AG04449 (cell line): ENCODE measurements at places on chromosomes 12 and 14.

GRCh38 chr12:91126516-91126915, 15.2 kb upstream of the LUM start:
- DNase-seq: no peak

DNA sequence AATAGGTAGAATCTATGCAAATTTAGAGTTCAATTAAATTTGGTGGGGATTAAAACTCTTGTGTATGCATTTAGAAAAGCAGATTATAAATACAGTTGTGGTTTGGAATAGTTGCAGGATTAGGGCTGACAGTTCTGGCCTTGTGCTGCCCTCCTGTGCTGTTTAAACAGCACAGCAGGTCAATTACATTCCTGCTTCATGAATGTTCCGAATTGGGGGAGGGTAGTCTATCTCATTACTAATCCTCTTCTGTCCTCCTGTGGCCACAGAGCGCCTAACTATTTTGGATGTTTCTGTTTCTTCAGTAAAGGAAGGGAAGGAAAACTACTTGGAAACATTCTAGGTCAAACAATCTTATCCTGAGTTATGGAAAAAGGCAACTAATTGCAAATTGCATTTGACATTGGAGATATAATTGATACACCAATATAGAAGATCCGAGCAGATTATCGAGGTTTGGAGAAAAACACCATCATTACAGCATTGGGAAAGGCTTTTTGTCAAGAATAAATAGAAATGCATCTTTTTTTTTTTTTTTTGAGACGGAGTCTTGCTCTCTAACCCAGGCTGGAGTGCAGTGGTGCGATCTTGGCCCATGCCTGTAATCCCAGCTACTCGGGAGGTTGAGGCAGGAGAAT, 8.7 kb upstream of the GPR19 start:
- peak; percentile 86 for DNase-seq

GRCh38 chr12:120833849-120834248, 70.3 kb downstream of the SPPL3 start:
- no peak for DNase-seq

GRCh38 chr12:47312808-47313426, 233.2 kb upstream of the AMIGO2 start:
- no peak for DNase-seq

GRCh38 chr12:4449851-4450221, 4.2 kb upstream of the FGF6 start:
- no peak for DNase-seq

DNA sequence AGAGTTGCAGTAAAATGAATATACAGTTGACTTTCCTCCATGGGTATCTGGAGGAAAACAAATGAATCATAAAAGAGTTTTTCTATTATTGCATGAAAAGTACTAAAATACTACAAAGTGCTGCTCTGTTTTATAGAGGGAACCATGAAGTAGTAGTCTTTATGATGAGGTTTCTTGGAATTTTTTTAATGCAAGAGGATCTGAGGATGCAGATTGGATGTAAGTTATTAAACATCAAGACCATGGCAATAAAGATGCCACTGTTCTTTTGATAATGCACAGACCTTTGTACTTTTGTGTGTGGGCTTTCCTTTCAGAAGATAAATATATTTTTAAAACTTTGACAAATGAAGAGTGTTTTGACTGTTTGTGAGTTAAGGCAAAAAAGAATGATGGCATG, 87.5 kb downstream of the DACT1 start:
- no peak for DNase-seq

GRCh38 chr12:30200864-30201263, 417.1 kb upstream of the TMTC1 start:
- DNase-seq: no peak

DNA sequence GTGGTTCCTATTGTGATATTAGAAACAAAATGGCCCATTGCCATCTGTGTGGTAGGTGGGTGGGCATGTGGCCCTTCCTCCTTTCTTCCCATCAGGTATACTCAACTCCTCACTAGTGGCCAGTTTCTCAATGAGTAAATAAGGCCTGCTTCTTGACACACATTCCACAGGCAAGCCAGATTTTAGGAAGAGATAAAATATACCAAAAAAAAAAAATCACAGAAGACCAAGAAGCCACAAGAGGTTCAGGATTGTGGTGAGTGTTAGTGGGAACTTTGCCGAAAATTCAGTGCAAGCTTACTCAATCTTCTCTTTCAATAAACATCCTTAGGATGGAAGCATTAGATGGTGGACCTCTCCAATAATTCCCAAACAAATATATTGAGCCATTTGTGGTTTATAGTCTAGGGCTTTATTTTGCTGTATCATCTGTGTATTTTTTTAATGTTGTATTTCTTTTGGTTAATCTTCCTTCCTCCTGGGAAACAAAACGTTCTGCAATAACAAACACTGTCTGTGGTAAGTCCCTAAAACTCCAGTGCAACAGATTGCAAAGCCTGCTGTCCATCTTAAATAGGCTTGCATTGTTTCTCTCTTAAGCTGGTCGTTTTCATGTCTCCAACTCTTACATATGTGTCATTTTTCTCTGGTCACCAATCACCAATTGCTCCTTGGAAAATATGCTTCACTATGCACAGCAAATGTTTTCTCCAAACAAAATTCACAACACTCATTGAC, 289.9 kb upstream of the KITLG start:
- DNase-seq: no peak
